ENCODE measurements at places on chromosomes 3 and 15. TPM values are rescaled to one million over a fixed set of nuclear protein-coding genes. Genes with fewer than 3 reads are reported as not detected.

GRCh38 chr3:45205126-45205525 is 21.0 kb downstream of the TMEM158 start:
- DNase-seq, result no peak

GRCh38 chr3:101123081-101123480 is 129.9 kb upstream of the ABI3BP start:
- DNase-seq, result no peak

DNA sequence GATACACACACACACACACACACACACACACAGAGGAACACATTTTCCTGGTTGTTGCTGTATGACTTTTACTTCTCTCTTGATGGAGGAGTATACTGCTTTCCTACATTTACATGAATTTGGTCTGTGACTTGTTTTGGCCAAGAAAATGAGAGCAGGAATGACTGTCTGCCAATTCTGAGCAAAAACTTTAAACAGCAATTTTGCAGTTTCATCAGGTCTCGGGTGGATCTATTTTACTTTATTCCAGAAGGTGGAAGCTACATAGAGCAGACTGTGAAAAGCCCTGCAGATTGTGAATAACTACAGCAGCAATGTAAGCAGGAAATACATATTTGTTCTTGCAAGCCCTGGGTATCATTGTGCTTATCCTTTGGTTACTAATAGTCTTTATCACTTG is 1350.0 kb upstream of the EPHA6 start:
- no peak for DNase-seq

- no peak for DNase-seq
Observed at GRCh38 chr15:82995938-82996337, 9.9 kb downstream of the RAMAC start.

GRCh38 chr15:33059184-33059583 is 135.3 kb downstream of the FMN1 start:
- no peak for DNase-seq

DNA sequence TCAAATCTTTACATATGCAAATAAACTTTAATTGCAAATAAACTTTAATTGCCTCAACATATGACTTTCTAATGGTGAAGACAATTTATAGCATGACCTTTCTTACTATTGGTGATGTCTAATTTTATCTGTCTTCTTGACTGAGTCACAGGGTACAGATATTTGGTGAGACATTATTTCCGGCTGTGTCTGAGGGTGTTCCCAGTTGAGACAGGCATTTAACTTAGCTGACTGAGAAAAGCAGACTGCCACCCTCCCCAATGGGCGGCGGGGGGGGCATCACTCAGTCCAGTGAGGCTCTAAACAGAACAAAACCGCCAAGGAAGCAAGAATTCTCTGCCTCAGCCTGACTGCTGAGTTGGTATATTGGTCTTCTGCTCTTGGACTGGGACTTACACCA is 160.0 kb downstream of the TBL1XR1 start:
- DNase-seq, result no peak

GRCh38 chr3:139309880-139310279 is 33.9 kb upstream of the MRPS22 start:
- DNase-seq, result no peak

Gene WNT7A
- total RNA-seq, result 15.1 TPM

Gene SATB1
- 37.1 TPM for total RNA-seq

Gene SEMA3B
- total RNA-seq, result 34.8 TPM

Gene CCRL2
- total RNA-seq, result 0.17 TPM
